Forelimb muscle (tissue), 1 donor: ENCODE measurements at places on chromosomes 1 and 21. TPM values are rescaled to one million over a fixed set of nuclear protein-coding genes. Genes with fewer than 3 reads are reported as not detected.

SELE gene
- 1.1 TPM for polyA plus RNA-seq

AIRE gene
- polyA plus RNA-seq = not detected

LSM10 gene
- polyA plus RNA-seq = 24.0 TPM

ASPM gene
- polyA plus RNA-seq = 8.7 TPM

WDR64 gene
- polyA plus RNA-seq = 0.37 TPM

CD5L gene
- 0.06 TPM for polyA plus RNA-seq

DNA sequence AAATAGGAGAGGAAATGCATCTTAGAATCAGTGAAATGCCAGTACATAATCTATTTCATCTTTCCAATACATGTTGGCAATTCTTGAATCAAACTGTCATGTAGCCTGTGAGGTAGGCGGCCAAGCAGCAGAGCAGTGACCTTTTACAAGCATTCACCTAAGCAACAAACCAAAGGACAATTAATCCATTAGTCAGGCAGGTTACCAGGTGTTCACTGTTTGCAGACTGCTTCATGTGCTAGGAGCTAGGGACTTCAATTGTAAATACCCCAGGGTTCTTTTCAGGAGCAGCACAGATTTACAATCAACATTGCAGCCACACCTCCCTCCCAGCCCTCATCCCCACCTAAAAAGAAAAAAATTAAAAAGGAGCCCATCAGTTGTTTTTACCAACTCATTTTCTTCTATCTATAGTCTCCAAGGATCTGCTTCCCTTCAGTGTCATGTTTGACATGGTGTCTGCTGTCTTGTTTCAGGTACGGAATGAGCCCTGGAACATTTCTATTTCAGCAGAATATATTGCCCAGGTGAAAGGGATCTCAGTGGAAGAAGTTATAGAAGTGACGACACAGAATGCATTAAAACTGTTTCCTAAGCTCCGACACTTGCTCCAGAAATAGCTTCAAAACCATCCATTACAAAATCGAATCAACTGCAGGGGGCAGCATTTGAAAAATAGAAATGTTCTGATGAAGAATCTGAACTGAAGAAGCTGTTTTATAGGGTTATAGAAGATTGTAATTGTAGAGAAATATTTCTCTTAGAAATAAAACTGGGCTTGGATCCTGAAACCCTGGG, 23.0 kb downstream of the TATDN3 start:
- no peak for DNase-seq

GRCh38 chr1:168609741-168610510, 33.5 kb downstream of the XCL1 start:
- no peak for DNase-seq

GRCh38 chr1:70498666-70499065, 87.6 kb downstream of the CTH start:
- DNase-seq = no peak

DNA sequence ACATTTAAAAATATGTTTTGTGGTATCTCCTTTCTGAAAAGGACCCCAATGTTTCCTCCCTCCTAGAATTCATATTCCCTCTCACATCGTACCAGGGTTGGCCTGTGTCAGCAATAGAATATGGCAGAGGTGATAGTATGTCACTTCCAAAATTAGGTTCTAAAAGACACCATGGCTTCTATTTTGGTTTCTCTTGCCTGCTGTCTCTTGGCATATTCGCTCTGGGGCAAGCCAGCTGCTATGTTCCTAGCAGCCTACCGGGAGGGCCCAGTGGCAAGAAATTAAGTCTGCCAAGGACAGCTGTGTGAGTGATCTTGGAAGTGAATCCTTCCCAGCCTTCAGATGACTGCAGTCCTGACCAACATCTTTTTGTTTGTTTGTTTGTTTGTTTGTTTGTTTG, 92.9 kb upstream of the PPM1J start:
- DNase-seq = no peak

GRCh38 chr1:223429821-223430220, 36.6 kb downstream of the CCDC185 start:
- no peak for DNase-seq

- no peak for DNase-seq
These were observed 142.6 kb downstream of the GRIK1 start for GRCh38 chr21:29797155-29797554.

DNA sequence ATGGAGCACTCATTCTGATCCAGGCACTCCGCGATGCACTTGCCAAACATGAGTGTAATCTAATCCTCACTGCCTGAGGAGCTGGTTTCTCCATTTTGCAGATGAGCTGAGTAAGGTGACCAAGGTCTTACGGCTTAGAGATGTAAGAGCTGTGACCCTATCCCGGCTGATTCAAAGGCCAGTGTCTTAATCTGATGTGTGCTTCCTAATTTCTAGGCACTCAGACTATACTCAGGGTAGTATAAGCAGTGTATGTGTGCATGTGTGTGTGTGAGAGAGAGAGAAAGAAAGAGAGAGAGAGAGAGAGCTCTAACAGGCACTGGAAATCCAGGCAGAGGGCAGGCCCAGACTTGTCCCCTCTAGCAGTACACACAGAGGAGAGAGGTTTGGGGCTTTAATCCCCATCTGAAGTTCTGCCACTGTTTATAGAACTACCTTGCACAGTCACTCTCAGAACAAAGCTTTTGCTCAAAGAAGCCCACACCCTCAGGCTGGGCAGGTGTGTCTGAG, 188.2 kb downstream of the ZBTB18 start:
- no peak for DNase-seq

DNA sequence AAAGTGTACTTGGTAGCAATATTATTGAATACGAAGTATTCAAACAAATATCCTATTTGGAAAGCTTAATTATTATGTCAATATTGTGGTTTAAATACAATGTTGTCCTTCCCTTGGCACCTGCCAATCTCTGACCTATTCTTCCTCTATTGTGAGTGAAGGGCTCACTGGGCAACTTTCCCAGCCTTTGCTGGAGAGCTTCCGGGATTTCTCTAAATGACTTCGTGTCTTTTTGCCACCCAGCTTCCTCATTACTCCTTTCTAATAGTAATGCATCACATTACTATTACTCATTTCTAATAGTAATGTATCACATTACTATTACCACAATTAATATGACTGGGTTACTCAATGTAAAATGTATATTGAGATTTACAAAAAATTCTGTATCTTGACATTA, 880.6 kb downstream of the BRINP3 start:
- DNase-seq = no peak

DNA sequence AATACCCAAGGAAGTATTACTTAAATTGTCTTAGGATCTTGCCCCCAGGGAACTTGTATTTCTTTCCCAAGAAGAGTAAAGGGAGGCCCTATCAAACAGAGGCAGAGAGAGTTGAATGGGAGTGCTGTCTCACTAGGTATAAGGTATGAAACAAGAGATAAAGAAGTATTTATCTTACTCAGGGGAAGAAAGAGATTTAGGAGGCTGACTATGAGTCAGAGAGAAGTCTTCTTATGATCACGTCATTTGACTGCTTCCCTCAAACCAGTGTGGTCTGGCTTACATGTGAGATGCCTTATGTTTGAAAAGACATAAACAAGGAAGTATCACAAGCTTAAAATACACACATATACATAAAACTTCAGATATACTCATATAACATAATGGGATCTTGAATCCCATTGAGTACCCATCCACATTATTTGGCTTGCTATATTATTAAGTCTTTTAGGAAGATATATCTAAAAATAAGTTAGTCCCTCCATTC, 29.6 kb downstream of the DUSP10 start:
- DNase-seq = no peak
